ENCODE measurements at places on chromosomes 1 and 21. TPM values are rescaled to one million over a fixed set of nuclear protein-coding genes. Genes with fewer than 3 reads are reported as not detected.

- no peak for DNase-seq
- H3K36me3 ChIP-seq = no peaks in the 10 kb centered on the region
- peak overlapping the region; percentile 94 for H3K27ac ChIP-seq
- H3K4me1 ChIP-seq = peaks cover 20% of the 10 kb centered on the region
These were observed 2.7 kb upstream of the DCAF6 start for GRCh38 chr1:167933788-167934187.

GRCh38 chr1:6384962-6385361, 8.6 kb downstream of the ACOT7 start:
- H3K4me3 ChIP-seq = no peak overlapping the region
- H3K36me3 ChIP-seq = no peaks in the 10 kb centered on the region
- no peak overlapping the region for H3K27ac ChIP-seq
- no peak for DNase-seq

DNA sequence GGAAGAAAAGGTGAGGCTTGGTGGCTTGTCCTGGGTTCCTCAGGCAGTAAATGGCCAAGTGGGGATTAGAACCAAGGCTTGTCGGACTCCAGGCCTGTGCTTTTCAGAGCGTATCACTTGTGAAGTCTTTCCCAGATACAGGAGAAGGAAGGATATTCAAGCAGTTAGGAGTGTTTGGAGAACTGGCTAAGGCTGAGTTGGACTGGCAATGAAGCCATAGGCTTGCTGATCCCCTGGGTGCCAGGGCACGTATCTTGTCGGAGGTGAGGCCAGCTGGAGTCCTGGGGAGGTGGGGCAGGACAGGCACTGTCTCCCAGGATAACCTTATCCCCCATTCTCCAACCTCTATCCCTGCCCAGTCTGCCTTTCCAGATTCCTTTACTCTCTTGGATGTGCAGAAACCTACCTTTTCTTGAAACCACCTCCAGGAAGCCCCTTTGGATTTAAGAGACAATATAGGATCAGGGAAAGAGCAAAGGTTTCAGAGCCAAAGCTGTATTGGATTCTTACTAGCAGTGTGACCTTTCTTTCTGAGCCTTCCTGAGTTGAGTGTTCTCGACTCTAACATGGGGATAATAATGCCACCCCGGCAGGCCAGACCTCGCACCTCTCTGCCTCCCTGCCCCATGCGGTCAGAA, 18.2 kb downstream of the WNT4 start:
- H3K27ac ChIP-seq = no peak overlapping the region
- no peaks in the 10 kb centered on the region for H3K4me1 ChIP-seq
- no peak for DNase-seq
- no peaks in the 10 kb centered on the region for H3K36me3 ChIP-seq
- no peaks in the 10 kb centered on the region for H3K27me3 ChIP-seq

DNA sequence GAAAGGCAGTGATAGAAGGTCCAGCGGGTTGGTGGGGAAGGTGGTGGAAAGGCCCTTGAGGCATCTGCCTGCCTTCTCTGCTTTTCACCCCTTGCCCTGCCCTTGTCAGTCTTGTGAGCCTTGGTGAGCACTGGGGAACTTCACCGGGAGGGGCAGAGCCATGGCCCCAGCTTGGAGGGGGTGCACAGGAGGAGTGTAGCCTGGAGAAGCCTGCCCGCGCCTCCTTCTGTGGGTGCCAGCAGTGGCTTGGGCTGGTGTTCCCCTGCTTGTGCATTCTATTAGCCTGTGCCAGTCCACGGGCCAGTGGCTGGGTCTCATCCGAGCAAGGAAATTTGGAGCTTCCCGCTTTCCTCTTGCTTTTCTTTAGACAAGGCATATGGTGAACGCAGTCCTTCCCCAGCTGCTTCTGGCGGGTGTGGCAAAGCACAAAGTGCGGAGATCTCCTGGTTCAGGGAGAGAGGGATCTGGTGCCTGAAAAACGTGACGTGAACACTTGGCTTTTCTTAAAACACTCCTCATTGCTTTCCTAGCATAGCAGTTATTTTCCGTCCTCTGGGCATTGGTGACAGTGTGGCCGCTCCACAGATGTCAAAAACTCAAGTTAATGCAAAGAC, 10.6 kb upstream of the B3GALT5 start:
- no peak for DNase-seq
- H3K27me3 ChIP-seq = no peaks in the 10 kb centered on the region
- no peak overlapping the region for H3K4me3 ChIP-seq
- no peaks in the 10 kb centered on the region for H3K4me1 ChIP-seq

GRCh38 chr1:200380589-200381021, 29.2 kb downstream of the ZNF281 start:
- H3K27ac ChIP-seq = no peak overlapping the region
- H3K27me3 ChIP-seq = no peaks in the 10 kb centered on the region
- no peak for DNase-seq
- H3K4me3 ChIP-seq = no peak overlapping the region
- no peaks in the 10 kb centered on the region for H3K4me1 ChIP-seq
- H3K36me3 ChIP-seq = no peaks in the 10 kb centered on the region

DNA sequence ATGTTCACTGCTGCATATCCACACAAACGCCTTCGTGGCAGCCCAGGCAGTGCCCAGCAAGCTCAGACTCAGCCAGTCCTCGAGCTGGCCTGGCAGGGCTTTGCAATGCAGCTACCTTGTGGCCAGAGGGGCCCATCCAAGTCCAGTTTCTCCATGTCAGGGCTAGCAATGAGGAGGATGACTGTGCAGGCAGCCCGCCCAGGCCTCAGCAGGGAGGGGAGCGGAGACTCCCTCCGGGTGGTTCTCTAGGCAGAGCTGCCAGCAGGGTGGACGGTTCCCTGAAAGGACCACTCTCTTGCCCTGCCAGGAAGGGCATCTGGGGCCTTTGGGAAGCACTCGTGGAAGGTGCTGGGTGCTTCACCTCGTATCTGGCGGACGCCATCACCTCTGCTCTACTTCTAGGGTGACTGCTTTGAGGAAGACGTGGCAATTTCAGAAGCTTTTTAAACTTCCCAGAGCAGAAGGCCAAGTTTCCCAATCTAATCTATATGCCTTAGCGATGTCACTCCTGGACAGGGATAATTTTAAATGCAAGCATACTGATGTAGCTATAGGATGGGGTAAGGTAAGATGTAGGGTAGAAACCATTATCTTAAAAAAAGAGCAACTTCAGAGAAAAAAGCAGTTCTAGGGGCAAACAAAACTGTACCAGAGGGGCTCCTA, 56.2 kb downstream of the RUNX1 start:
- H3K4me3 ChIP-seq = no peak overlapping the region
- DNase-seq = no peak
- no peaks in the 10 kb centered on the region for H3K4me1 ChIP-seq
- H3K27me3 ChIP-seq = no peaks in the 10 kb centered on the region
- no peak overlapping the region for H3K27ac ChIP-seq
- H3K36me3 ChIP-seq = no peaks in the 10 kb centered on the region

DNA sequence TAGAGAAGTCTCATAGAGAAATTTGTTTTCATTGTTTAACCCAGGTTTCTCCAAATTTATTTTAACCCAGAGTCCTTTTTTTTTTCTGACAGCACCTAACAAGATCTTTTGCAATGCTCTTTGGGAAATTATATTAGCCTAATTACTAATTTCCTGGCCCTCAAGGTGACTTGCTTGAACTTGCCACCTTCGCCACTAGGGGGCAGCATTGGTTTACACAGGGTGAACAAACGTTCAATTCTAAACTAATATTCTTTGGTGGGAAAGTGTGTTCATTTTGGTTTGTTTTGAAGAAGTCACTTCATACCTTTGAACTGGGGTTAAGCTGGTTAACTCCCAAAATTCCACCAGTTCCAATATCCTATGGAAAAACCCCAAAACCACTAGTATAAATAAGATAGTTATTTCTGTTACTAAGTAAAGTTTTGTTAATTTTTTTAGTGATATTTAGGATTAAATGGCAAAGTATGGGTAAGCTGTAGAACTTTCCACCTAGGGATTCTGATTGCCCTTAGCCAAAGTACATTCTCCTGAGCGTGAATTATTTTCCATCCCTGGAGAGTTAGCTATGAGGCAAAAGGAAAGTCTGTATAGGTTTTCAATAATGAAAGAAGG, 13.0 kb downstream of the CCDC190 start:
- H3K4me1 ChIP-seq = no peaks in the 10 kb centered on the region
- no peaks in the 10 kb centered on the region for H3K27me3 ChIP-seq
- DNase-seq = peak; percentile 90
- H3K4me3 ChIP-seq = no peak overlapping the region

DNA sequence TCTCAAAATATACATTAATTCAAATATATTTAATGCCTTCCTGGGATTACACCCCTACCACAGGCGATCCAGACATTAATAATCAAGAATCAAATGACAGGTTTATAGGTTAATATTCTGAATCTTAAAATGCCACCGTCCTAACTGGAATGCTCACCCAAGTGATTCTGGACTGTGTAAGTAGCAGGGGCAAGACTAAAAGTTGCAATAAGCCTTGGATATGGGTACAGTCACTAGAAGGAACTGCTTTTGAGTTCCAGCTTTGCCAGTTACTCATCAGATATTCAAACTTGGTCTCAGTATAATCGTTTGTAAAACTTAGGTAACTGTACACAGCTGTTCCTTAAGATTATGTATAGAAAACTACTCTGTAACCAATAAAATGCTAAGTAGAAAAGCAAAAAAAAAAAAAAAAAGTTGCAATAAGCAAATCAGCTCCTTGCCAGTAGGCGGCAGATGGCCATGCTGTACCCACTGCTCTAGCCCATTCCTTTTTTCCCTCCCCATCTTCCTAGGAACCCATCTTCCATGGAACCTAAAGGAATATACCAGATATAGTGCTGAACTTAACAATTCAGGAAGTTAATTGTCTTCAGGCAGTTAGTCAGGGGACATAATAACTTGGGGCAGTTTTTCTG, 10.5 kb downstream of the RO60 start:
- no peak overlapping the region for H3K27ac ChIP-seq
- H3K4me1 ChIP-seq = no peaks in the 10 kb centered on the region
- H3K27me3 ChIP-seq = no peaks in the 10 kb centered on the region
- DNase-seq = no peak

GRCh38 chr1:109392037-109392787, 5.5 kb downstream of the SORT1 start:
- peak; percentile 28 for DNase-seq
- H3K27me3 ChIP-seq = no peaks in the 10 kb centered on the region
- H3K4me3 ChIP-seq = peak overlapping the region; percentile 10
- H3K27ac ChIP-seq = peak overlapping the region; percentile 85
- H3K36me3 ChIP-seq = no peaks in the 10 kb centered on the region

- no peak overlapping the region for H3K27ac ChIP-seq
- no peak overlapping the region for H3K4me3 ChIP-seq
- no peaks in the 10 kb centered on the region for H3K27me3 ChIP-seq
- no peaks in the 10 kb centered on the region for H3K36me3 ChIP-seq
- DNase-seq = no peak
These were observed 523.2 kb downstream of the MATN1 start for GRCh38 chr1:30200161-30200560.

DNA sequence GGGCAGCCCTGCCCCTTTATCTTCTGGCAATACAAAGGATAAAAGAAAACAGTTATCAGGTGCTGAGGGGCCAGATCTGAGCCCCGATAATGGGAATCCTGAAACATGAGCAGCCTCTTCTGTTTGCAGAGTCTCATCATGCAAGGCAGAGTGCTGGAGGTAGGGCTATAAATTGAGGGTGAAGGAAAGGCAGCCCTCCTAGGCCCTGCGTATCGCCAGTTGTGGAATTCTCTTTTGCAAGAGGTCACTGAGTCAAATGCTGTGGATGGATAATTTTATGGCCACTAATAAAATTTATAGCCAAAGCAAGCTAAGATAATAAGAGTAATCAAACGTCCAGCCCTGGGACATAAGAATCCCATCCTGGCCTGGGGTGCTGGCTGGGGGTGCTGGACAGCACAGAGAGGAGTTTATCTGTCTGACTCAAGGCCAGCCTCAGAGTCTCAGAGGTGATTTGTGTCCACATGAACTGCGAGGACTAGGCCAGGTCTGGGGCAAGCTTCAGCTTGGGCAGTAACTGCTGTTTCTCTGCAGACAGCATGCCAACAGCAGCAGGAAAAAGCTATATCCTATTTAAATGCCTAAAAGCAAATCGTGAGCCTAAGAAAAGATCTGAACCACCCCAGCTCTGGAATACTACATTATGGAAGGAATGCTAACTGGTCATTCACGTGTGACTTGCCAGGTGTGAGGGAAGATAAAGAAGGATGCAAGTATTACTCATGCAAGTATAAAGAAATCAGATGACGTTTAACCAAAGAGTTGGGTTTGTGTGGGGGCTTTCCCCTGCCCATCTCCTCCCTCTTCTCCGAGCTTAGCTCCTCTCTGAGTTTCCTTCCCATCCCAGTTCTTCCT, 254.8 kb downstream of the KIF26B start:
- H3K4me1 ChIP-seq = no peaks in the 10 kb centered on the region
- no peaks in the 10 kb centered on the region for H3K36me3 ChIP-seq
- no peak overlapping the region for H3K27ac ChIP-seq
- H3K27me3 ChIP-seq = no peaks in the 10 kb centered on the region

DNA sequence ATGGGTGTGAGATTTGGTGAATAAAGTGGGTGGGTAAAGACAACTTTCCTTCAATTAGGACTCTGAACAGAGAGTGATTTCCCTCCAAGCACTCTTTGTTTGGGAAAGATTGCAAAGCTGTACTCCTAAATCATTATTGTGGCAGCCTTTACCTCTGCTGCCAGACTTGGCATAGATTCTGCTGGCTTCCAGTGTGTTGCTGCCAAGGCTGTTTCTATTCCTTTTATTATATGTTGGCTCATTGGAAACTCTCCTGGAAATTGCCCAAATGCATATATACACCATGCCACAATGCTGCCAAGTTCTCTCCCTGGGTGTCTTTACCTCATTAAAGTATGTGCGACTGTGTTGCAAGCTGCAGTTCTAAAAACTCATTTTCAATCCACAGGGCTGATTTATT, 668.0 kb downstream of the MRPL39 start:
- no peak for DNase-seq
- no peak overlapping the region for H3K4me3 ChIP-seq
- no peaks in the 10 kb centered on the region for H3K36me3 ChIP-seq
- H3K4me1 ChIP-seq = peaks cover 3% of the 10 kb centered on the region
- no peak overlapping the region for H3K27ac ChIP-seq
- no peaks in the 10 kb centered on the region for H3K27me3 ChIP-seq

GRCh38 chr1:6823793-6824192, 38.5 kb downstream of the CAMTA1 start:
- H3K27me3 ChIP-seq = no peaks in the 10 kb centered on the region
- peak overlapping the region; percentile 57 for H3K27ac ChIP-seq
- no peak overlapping the region for H3K4me3 ChIP-seq
- peaks cover 58% of the 10 kb centered on the region for H3K4me1 ChIP-seq
- no peak for DNase-seq

KCNJ9 gene
- polyA plus RNA-seq = 0.37 TPM

ZSCAN20 gene
- 4.5 TPM for polyA plus RNA-seq

TARS2 gene
- 35.4 TPM for polyA plus RNA-seq
